ENCODE measurements at places on chromosomes 12 and 14.

GRCh38 chr12:47851303-47851952 lies 31.7 kb upstream of the HDAC7 start:
- no peak for DNase-seq

GRCh38 chr12:66072135-66072534 lies 58.4 kb downstream of the LLPH start:
- DNase-seq, result no peak

- DNase-seq, result no peak
Observed at GRCh38 chr12:81079280-81080076, 1.6 kb downstream of the ACSS3 start.

DNA sequence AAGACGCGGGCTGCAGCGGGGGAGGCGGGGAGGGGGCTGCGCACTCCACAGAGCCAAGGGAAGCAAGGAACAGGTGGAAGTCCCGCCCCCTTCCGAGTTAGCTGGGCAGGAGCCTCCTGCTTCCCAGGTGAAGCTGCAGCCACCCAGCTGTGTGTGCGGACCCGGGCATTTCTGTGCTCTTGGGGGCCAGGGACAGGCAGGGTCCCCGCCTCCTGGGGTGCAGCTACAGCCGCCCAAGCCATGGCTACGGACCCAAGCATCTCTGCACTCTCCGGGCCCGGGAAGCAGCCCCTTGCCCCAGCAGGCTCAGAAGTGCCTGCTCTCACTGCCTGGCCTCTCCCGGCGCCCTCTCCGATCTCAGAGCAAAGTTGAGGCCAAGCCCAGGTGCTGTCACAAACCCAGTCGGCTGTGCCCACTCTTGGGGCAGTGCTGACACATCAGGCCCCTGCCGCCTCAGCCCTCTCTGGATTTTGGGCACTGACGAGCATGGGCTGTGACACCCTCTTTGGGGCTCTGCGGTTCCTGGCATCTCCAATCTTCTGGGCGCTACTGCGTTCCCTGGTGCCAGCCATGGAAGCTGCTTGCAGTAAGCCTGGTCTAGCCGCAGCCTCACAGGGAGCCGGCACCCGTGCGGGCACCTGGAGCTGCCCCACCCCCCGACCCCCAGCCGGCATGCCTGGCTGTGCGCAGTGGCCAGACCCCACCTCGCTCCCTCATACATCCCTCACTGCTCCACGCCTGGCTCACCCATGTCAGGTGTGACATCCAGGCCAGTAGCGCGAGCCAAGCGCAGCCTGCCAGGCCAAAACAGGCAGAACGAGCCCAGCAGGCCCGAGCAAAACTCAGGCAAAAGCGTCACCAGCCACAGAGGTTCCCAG lies 8.5 kb upstream of the MGAT4C start:
- no peak for DNase-seq

DNA sequence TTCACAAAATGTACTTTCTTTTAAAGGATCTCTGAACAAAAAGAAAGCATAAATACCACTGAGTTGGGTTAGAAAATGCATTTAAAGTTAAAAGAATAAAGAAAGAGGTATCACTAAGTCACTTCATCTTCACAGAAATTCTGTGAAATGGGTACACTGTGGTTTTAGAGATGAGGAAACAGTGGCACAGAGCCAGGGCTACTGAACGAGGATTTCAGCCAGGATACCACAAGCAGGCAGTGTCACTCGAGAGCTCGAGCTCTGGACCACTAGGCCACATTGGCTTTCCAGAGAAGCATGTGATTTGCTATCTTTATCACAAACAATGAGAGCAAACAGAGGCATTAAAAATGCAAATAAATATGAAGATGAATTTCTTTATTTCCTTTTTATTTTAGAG lies 51.0 kb downstream of the WDHD1 start:
- DNase-seq, result no peak

DNA sequence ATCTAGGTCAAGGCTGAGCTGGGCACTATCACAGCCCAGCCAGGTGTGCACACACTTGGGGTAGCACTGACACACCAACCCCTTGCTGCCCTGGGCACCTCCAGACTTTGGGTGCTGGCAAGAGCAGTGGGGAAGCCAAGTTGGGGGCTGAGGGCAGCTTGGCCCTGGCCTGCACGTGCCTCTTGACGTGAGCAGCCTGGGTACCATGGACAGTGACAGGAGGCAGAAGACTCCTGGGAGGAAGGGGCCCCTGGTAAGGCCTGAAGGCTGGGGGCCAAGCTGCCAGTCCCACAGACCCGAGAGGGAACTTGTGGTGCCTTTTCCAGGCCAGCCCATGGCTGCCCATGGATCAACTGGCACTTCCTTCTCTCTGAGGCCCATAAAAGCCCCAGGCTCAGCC lies 124.1 kb upstream of the SFSWAP start:
- DNase-seq, result no peak

GRCh38 chr12:49220972-49221371 lies 32.1 kb upstream of the TUBA1A start:
- DNase-seq, result no peak

- no peak for DNase-seq
Observed at GRCh38 chr12:14216405-14217294, 148.8 kb upstream of the ATF7IP start.

GRCh38 chr12:131851741-131852550 lies 23.8 kb downstream of the MMP17 start:
- no peak for DNase-seq

GRCh38 chr12:75863533-75863932 lies 168.0 kb downstream of the PHLDA1 start:
- DNase-seq, result no peak

GRCh38 chr14:77224212-77224611 lies 42.6 kb downstream of the TMEM63C start:
- no peak for DNase-seq

- no peak for DNase-seq
Observed at GRCh38 chr14:22305607-22306006, 283.4 kb downstream of the DAD1 start.

DNA sequence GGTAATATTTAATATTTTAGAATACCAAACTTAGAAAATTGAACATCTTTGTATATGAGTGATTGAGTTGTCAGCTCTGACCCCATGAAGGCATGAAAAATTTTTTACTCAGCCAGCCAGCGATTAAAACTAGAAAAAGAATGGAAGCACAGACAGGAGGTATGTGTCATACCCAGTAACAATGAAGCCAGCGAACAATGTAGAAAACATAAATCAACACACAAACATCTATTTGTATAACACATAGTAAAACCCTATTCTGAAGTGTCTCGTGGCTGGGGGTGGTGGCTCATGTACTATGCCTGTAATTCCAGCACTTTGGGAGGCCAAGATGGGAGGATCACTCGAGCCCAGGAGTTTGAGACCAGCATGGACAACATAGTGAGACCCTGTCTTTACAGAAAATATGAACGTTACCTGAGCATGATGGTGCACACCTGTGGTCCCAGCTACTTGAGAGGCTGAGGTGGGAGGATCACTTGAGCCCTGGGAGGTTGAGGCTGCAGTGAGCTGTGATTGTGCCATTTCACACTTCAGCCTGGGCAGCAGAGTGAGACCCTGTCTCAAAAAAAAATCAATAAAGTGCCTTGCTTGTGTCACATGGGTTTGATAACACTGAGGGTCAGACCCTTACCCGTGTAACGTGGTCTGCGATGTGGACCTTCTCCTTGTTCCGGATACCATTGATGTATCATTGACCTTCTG lies 5.9 kb downstream of the TCTN2 start:
- no peak for DNase-seq

- DNase-seq, result no peak
Observed at GRCh38 chr12:46209170-46209569, 59.7 kb downstream of the SLC38A1 start.

DNA sequence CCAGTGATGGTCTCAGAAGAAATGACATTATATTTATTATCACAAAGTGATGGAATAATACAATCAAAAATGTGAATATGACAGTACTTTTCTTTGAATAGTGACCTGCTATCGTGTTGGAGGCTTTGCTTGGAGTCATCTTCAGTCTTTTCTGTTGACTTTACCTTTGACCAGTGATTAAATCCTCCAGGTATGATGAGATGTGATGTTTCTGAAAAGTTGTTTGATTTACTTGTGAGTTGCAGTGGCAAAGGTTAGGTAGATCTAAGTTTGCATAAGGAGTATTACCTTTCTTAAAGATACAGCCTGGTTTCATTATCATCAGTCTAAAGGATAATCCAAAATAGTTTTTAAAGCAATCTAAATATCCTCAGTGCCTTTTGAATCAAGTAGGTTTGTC lies 4.6 kb downstream of the TCP11L2 start:
- DNase-seq, result no peak

DNA sequence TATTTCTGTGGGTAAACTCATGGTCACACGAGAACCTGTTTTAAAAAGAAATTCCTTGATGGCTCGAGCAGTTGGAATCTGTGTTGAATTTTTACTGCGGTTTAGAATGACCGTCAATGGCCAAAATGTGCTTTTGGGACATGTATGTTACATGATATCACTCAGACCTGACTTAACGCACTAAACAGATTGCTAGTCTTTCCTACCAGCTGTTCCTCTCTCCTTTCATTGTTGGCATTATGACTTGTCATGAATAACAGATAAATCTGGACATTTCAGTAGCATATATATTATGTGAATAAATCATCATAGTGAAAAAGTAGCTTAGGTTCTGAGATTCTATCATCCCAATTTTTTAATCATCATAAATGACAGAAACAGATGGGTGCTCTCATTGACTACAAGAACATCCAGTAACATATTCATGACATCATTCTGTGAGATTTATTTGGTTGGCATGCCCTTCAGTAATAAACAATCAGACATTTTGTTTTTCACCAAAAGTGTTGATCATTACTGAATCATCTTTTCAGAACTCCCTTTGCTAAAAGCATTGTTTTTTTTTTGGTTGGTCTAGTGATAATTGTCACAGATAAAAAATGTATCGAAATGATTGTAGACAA lies 57.9 kb upstream of the NAV3 start:
- no peak for DNase-seq

All from Panc1 (cell line).